ENCODE measurements at places on chromosomes 4 and X.

DNA sequence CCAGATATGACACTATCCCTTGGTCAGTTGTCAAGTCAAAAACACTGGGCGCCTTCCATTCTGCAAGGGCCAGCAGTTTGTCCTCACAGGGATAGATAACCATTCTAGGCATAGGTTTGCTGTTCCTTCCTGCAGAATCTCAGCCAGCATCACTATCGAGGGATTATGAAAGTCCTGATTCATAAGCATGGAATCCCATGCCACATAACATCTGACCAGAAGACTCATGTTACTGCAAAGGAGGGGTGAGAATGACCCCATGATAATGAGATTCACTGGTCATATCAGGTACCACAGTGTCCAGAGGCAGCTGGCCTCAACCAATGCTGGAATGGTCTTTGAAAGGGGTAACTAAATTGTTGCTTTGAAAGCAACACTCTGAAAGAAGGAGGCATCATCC, 84.7 kb downstream of the OTC start:
- no peak for DNase-seq

- no peak for DNase-seq
These were observed 1535.4 kb upstream of the ADGRL3 start for GRCh38 chr4:59664771-59665170.

DNA sequence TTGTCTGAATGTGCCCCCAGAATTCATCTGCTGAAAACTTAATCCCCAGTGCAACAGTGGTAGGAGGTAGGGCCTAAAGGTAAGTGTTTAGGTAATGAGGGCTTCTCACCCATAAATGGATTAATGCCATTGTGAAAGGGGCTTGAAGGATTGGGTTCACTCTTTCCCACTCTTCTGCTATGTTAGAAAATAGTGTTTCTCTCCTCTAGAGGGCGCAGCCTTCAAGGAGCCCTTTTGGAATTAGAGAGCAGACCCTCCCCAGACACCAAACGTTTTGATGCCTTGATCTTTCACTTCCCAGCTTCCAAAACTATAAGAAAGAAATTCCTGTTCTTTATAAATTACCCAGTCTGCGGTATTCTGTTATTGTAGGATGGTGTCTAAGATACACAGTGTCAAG, 706.4 kb downstream of the SMARCA1 start:
- DNase-seq, result no peak

DNA sequence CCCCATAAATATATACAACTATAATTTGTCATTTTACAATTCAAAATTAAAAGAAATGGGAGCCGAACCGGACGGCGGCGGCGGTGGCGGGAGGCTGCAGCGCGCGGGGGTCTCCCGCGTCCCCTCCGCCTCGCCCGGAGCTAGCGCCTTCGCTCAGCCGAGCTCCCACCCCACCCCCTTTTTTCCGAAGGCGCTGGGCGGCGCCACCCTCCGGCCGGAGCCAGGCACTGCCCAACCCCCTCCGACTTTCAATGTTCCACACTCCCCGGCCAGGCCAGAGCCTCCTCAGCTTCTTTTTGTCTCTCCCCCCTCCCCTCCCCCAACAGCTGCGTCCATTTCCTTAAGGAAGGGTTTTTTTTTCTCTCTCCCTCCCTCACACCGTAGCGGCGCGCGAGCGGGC, 214.1 kb upstream of the GEMIN8 start:
- DNase-seq, result no peak

DNA sequence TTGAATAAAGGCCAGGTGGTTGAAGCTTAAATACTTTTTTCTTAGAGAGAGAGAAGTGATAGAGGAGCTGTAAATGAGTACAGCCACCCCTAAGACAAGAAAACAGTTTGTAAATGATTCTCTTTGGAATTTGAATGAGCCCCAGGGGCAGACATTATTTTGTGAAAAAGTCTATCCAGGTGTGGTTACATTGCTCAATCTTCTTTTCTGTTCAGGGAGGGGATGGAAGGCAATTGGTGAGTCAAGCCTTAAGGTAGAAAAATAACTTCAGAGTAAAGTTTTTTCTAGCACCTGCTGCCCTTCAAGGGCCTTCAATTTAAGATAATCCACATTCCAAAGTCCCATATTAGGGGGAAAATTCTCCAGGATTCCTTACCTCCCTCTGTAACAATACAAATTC, 646.7 kb downstream of the PDHA2 start:
- DNase-seq, result no peak

DNA sequence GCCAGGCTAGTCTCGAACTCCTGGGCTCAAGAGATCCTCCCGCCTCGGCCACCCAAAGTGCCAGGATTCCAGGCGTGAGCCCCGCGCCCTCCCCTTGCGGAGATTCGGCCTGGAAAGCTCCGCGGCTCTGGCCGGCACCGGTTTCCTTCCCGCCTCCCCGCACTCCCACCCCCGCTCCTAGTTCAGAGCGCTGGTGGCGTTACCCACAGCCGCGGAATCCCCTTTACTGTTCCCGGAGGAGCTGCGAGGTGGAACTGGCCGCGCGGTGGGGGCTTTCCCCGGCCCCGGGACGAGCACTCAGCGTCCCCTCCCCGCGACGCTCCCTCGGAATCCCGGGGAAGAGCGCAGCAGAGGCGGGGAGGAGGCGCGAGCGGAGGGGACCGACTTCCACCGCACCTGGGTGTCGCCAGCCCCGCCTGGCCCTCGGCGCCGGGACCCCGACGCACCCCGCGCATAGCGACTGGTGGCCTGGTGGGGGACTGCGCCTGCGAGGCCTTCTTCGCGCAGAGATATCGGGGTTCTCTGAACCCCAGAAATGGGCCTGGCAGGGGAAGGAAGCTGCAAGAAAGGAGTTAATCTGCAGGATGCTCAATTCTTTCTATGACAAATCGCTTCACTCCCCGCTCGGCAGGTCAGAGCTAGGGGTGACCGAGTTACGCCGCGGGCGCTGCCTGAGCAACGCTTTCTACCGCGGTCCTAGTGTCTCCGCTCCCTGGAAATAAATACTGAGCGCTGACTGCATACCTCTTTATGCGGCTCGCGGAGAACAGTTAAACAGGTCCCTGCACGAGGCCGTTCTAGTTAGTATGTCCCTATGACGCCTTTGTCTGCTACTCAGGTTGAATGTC, 14.6 kb upstream of the SLC25A4 start:
- DNase-seq, result peak; percentile 13

- DNase-seq, result no peak
These were observed 1.5 kb downstream of the MAB21L2 start for GRCh38 chr4:150583287-150584110.

DNA sequence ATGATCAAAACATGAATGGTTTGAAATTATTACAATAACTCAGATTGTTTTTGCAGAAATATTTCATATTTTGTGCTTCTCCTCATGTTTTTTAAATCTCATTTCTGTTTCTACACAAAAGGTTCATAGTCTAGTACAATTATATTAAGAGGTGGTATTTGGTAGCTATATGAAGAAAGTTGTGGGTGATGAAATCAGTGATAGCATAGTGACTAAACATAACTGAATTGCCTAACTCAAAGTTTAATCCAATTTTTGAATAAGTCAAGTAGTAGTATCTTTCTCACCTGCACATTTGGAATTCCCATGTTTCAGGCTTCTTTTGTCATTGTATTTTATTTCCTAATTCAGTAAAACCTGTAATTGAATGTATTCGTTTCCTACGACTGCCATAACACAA, 648.7 kb downstream of the GRID2 start:
- DNase-seq, result no peak

GRCh38 chrX:142499992-142500391, 294.9 kb upstream of the MAGEC2 start:
- DNase-seq, result no peak

DNA sequence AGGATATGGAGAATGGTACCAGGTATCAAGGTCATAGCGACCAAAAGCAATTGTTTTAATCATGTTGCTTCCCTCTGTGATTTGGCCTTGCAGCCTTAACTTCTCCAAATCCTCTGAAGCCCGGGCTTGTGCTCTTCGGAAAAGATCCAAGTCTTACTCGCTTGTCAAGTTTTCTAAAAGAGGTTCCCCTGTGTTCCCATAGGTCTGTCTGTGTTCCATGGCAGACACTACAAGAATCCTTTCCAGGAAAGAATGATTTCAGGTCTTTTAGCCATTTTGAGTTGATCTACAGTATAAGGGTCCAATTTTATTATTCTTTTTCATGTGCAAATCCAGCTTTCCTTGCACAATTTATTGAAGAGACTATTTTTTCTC, 710.6 kb upstream of the DIAPH2 start:
- no peak for DNase-seq
